Adrenal gland (tissue), 19 donors: ENCODE measurements at places on chromosomes 2 and 18.

GRCh38 chr2:173217116-173217840, 137.4 kb upstream of the CDCA7 start:
- no peaks in the 10 kb centered on the region for H3K27me3 ChIP-seq
- H3K27ac ChIP-seq, result no peak overlapping the region
- no peaks in the 10 kb centered on the region for H3K4me1 ChIP-seq
- no peak overlapping the region for H3K4me3 ChIP-seq

DNA sequence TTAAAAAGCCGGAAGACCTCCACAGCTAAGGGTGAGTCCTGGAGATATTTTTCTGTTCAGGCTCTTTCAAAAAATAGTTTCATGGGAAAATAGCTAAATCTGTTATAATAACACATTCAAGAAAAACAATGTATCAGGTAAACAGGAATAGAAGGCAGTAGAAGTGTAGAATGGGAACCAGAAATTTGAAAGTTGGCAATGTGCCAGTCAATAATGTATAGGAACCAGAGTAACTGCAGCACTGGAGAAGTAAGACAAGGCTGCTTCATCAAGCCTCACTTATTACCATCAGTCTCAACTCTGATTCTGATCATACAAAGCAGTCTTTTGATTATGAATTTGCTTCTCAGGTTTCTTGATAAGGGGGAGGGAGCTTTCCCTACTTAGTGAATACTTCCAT, 81.4 kb upstream of the VRK2 start:
- DNase-seq, result no peak
- no peaks in the 10 kb centered on the region for H3K27me3 ChIP-seq
- H3K4me3 ChIP-seq, result no peak overlapping the region
- no peak overlapping the region for H3K27ac ChIP-seq
- no peaks in the 10 kb centered on the region for H3K4me1 ChIP-seq
- no peaks in the 10 kb centered on the region for H3K36me3 ChIP-seq

GRCh38 chr2:172962824-172963223, 112.8 kb upstream of the MAP3K20 start:
- no peak for DNase-seq
- H3K36me3 ChIP-seq, result no peaks in the 10 kb centered on the region
- H3K4me1 ChIP-seq, result peaks cover 25% of the 10 kb centered on the region
- H3K4me3 ChIP-seq, result no peak overlapping the region
- H3K27me3 ChIP-seq, result no peaks in the 10 kb centered on the region

DNA sequence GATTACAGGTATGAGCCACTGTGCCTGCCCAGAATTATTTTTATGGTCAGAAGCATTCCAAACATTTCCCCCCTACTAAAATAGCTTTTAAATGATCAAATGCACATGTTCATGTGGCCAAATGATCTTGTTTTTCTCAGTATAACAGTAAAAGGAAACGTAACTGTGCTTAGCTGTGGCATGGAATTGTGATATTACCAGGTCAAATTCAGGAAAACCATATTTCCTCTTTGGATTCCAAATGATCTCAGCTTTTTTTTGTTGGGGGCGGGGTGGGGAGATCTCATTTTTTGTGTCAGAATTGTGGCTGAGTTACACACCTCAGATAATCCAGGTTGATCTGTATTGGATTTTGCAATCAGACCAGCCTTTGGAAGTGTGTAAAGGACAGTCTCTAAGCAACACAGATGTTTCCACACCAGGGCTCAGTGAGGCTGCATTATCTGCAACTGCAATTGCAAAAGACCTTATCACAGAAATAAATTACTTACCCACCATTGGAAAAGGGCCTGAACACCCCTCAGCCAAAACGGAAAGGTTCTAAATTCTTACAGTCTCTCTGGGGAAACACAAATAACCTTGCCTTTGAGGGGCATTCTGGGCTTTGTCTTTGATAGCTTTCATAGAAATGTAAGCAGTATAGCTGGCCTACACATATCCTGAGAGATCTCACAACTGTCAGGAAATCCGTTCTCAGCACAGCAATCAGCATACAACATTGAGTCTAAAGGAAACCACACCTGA, 8.4 kb downstream of the CASP10 start:
- H3K27me3 ChIP-seq, result no peaks in the 10 kb centered on the region
- no peaks in the 10 kb centered on the region for H3K36me3 ChIP-seq
- no peaks in the 10 kb centered on the region for H3K4me1 ChIP-seq
- no peak overlapping the region for H3K4me3 ChIP-seq
- no peak overlapping the region for H3K27ac ChIP-seq

- no peaks in the 10 kb centered on the region for H3K36me3 ChIP-seq
- H3K27me3 ChIP-seq, result no peaks in the 10 kb centered on the region
- H3K27ac ChIP-seq, result no peak overlapping the region
- no peak for DNase-seq
- H3K4me1 ChIP-seq, result no peaks in the 10 kb centered on the region
These were observed 103.5 kb downstream of the BMPR2 start for GRCh38 chr2:202479610-202480009.

DNA sequence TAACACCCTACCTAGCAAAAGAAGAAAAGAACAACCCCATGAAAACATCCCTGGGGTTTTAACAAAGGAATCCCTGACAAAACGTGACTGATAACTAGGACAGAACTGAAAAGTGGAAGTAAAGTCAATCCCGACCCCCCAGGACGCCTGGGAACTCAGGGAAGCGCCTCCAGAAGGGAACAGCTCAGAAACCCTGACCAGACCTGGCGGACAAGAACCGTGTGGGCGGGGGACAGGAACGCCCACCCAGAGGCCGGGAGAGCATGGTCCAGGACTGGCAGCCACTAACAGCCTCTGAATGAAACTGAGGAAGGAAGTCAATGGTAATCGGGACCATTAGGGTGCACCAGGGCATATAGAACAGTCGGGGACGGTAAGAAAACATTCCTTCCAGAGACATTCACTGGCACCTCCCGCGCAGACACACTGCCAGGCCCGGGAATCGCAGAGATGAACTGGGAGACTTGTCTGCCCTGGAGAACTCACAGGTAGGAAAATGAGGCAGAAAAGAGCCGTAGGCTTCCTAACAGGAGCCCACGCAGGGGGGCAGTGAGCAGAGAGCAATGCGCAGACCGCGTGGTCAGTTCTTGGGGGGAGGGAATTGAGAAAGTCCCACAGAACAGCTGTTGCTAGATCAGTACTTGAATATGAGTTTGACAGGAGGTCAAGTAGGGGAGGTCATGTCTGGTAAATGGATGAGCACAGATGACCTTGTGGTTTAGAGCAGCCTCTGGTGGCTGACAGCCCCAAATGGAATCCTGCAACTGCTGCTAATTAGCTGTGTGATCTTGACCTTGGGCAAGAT, 1.3 kb upstream of the TBC1D8 start:
- peak; percentile 24 for DNase-seq
- H3K27me3 ChIP-seq, result no peaks in the 10 kb centered on the region
- no peak overlapping the region for H3K4me3 ChIP-seq
- H3K36me3 ChIP-seq, result no peaks in the 10 kb centered on the region
- peaks cover 32% of the 10 kb centered on the region for H3K4me1 ChIP-seq
- peak overlapping the region; percentile 91 for H3K27ac ChIP-seq

DNA sequence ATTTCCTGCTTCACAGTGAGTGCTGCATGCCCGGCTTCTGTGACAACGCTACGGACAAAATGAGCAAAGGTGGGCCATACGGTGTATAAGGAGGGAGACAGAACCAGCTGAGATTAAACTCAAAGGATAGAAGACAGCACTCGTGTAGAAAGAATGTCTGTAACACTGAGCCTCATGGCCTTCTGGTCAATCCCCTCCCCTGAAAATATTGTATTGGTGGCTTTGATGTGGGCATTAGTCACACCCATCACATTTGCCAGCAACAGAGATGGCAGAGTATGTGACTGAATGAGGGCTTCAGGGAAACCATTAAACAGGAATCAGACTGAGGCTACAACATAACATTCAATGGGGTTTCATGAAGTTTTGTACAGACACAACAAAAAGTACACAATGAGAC, 287.8 kb upstream of the CCDC68 start:
- no peak overlapping the region for H3K4me3 ChIP-seq
- H3K27me3 ChIP-seq, result no peaks in the 10 kb centered on the region
- H3K36me3 ChIP-seq, result no peaks in the 10 kb centered on the region
- H3K4me1 ChIP-seq, result peaks cover 40% of the 10 kb centered on the region
- H3K27ac ChIP-seq, result no peak overlapping the region

- H3K27ac ChIP-seq, result no peak overlapping the region
- DNase-seq, result no peak
- no peak overlapping the region for H3K4me3 ChIP-seq
- H3K4me1 ChIP-seq, result no peaks in the 10 kb centered on the region
- no peaks in the 10 kb centered on the region for H3K27me3 ChIP-seq
These were observed 147.7 kb upstream of the DTNA start for GRCh38 chr18:34562252-34562870.

DNA sequence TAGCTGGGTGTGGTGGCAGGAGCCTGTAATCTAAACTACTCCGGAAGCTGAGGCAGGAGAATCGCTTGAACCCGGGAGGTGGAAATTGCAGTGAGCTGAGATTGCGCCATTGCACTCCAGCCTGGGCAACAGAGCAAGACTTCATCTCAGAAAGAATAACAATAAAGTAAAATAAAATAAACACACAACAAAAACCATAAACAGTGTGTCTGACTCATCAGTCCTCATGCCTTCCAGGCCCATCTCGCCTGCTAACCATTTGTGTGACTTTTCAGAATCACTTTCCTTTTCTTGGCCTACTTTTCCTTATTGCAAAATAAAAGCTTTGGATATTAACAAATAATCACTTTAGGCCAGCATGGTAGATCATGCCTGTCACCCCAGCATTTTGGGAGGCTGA, 42.0 kb upstream of the ASXL2 start:
- no peak overlapping the region for H3K4me3 ChIP-seq
- H3K27me3 ChIP-seq, result no peaks in the 10 kb centered on the region
- H3K36me3 ChIP-seq, result no peaks in the 10 kb centered on the region
- no peak overlapping the region for H3K27ac ChIP-seq
- no peak for DNase-seq
- H3K4me1 ChIP-seq, result no peaks in the 10 kb centered on the region

DNA sequence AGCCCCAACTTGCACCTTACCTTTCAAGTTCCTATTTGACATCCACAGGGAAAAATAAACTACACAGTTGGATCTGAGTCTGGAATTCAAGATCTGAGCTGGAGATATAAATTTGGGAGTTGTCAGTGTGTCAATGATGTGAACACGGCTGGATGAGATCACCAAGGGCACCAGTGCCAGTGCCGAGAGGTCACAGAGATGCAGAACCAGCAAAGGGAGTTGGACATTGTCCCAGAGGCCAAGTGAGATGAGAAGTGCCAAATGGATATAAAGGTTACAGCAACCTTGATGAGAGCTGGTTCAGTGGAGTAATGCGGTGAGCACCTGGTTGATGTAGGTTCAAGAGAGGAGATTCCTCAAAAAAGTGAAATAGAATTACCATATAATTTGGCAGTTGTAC, 24.8 kb downstream of the LRRFIP1 start:
- H3K4me1 ChIP-seq, result no peaks in the 10 kb centered on the region
- no peak overlapping the region for H3K27ac ChIP-seq
- H3K27me3 ChIP-seq, result no peaks in the 10 kb centered on the region
- peak; percentile 54 for DNase-seq
- no peak overlapping the region for H3K4me3 ChIP-seq
- no peaks in the 10 kb centered on the region for H3K36me3 ChIP-seq

- peaks cover 9% of the 10 kb centered on the region for H3K4me1 ChIP-seq
- peak; percentile 23 for DNase-seq
- H3K27me3 ChIP-seq, result no peaks in the 10 kb centered on the region
- no peaks in the 10 kb centered on the region for H3K36me3 ChIP-seq
- H3K4me3 ChIP-seq, result no peak overlapping the region
These were observed 109.8 kb downstream of the AP1S3 start for GRCh38 chr2:223727562-223727961.

- H3K27ac ChIP-seq, result no peak overlapping the region
- no peaks in the 10 kb centered on the region for H3K4me1 ChIP-seq
- H3K36me3 ChIP-seq, result no peaks in the 10 kb centered on the region
- no peak overlapping the region for H3K4me3 ChIP-seq
These were observed 112.5 kb upstream of the ASB18 start for GRCh38 chr2:236376566-236377244.

DNA sequence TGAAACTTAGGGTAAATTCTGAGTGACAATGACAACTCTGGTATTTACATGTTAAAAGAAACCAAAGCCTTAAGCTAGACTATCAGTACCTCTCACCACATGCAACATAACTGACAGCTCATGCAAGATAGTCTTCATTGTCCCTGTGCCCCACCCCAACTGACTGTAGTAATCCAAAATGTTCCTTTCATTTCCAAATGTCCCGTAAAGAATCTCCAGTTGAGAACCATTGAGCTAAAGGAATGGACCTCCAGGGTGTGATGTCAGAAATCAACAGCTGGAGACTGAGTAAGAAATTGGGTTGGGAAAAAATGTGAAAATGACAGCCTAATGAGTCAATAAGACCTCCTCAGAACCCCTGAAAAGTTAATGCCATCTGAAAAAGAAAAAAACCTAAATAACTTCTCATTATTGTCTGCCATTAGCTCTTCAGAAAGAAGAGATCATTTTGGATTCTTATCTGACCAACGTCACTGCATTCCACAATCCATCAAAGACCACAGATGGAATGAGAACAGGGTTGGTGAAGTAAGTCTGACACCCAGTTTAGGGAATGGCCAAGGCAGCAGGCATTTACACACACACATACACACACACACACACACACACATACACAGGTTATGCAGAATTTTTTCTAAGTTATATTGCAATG, 51.7 kb upstream of the ACVR2A start:
- DNase-seq, result no peak
- H3K36me3 ChIP-seq, result no peaks in the 10 kb centered on the region
- no peak overlapping the region for H3K4me3 ChIP-seq
- no peaks in the 10 kb centered on the region for H3K27me3 ChIP-seq
- no peaks in the 10 kb centered on the region for H3K4me1 ChIP-seq

- DNase-seq, result no peak
- H3K36me3 ChIP-seq, result no peaks in the 10 kb centered on the region
- H3K27me3 ChIP-seq, result no peaks in the 10 kb centered on the region
- H3K27ac ChIP-seq, result no peak overlapping the region
These were observed 110.3 kb downstream of the DDX1 start for GRCh38 chr2:15701991-15702390.

GRCh38 chr2:182542501-182543258, 115.8 kb upstream of the PDE1A start:
- DNase-seq, result no peak
- no peaks in the 10 kb centered on the region for H3K27me3 ChIP-seq
- no peaks in the 10 kb centered on the region for H3K36me3 ChIP-seq
- H3K4me3 ChIP-seq, result no peak overlapping the region
- no peaks in the 10 kb centered on the region for H3K4me1 ChIP-seq

GRCh38 chr2:1739322-1739957, 4.9 kb downstream of the PXDN start:
- H3K27ac ChIP-seq, result no peak overlapping the region
- peak; percentile 11 for DNase-seq
- no peaks in the 10 kb centered on the region for H3K4me1 ChIP-seq
- H3K27me3 ChIP-seq, result no peaks in the 10 kb centered on the region
- H3K36me3 ChIP-seq, result no peaks in the 10 kb centered on the region
